ENCODE measurements at places on chromosomes 13 and 19. TPM values are rescaled to one million over a fixed set of nuclear protein-coding genes. Genes with fewer than 3 reads are reported as not detected.

DNA sequence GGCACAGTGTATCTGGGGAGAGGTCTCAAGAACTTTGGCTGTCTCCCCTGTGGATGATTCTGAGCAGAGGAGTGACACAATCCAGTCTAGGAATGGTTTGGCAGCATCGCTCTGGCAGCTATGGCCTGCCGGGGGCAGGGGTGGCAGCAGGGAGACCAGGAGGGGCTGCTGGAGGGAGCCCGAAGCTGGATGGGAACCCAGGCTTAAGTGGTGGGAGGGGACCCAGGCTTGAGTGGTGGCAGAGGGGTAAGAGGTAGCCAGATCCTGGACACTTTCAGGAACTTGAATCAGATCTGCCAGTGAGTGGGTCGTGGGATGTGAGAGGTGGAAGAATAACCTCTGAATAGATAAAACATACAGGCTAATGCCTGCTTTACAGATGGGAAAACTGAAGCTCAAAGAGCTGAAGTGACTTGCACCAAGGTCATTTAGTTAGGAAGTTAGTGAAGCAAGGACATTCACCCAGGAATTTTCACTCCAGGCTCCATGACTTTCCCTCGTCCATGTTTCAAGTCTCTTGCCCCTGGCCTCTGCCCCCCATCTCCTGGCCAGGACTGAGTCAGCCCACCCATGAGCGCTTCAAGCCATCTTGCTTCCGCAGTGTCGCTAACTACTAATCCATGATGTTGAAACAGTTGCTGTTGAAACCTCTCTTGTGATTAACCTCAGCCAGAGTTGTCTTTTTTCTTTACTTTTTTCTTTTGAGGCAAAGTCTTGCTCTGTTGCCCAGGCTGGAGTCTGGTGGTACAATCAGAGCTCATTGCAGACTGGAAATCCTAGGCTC, 29.9 kb upstream of the C1QTNF9 start:
- no peak for DNase-seq

DNA sequence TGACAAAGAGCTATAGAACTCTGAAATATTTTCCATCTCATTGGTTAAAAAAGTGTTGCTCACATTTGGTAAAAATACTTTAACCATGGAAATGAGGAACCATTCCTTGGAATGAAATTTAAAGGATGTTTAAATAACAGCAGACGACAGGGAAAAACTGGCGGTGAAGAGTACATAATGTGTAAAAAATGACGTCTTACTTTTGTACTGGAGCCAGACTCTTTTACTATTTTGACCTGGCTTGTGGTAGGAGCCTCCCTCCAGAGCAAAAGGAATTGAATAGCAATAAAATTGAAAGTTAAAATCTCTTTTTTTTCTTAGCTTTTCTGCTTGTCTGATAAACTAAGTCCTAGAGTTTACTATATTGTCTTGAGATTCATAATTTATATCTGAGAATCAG, 426.2 kb upstream of the KLHL1 start:
- no peak for DNase-seq

- DNase-seq: peak; percentile 18
Measured at GRCh38 chr13:109500146-109500773, 286.1 kb downstream of the IRS2 start.

DNA sequence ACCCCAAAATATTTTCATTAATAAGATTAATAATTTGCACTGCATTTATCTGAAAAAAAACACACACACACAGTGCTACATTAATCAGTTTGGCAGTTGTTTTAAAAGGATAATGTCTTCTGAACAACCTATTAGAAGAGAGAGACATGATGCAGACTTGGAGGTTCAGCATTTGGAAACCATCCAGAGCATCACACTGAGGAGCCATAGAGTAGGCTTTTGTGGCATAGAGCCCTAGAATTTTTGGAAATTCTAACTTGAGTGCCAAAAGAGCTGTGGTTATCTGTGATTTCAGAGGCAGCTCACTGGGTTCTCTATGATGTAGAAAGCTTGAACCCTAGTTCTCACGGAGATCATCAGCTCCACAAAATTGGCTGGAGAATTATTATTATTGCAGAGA, 90.2 kb downstream of the RFC3 start:
- DNase-seq: no peak

GRCh38 chr19:18999016-18999758, 34.1 kb downstream of the SUGP2 start:
- no peak for DNase-seq

DNA sequence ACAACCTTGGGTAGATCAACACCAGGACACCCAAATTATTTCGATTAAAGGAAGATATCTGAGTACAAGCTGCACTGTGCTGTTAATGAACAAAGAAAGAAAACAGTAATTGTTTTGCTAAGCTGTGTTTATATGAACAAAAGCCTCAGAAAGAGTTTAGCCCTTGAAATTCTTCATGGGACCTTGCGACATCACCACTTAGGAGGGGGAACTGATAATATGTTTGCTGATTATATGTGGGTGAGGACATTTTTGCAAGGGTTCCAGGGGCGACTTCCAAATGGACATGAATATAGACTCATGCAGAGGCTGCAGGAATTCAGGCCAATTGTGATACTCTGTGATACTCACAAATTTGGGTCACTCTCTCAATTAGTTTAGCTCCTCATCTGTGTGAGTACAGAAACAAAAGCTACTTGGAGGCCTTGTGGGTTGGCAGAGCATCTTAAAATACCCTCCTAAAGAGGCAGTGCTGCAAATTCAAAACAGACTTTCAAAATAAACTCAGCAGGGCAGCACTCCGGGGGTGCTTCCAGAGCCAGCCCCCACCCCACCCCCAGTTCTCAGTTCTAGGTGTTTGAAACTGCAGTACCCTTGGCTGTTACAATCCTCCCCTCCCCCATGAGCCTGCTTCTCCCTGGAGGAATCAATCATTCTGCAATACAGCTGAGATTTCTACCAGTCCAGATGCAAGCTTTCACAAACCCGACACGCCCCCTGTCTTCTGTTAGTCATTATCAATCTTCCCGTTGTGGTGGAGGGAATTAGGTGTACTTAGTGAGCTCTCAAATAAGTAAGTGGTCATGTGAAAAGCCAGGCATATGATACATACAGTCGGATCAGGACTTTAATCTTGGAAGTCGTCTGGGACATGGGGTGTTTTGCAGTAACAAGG, 97.0 kb upstream of the MBNL2 start:
- DNase-seq: no peak

- DNase-seq: no peak
Measured at GRCh38 chr13:32165796-32166195, 134.2 kb downstream of the FRY start.

DNA sequence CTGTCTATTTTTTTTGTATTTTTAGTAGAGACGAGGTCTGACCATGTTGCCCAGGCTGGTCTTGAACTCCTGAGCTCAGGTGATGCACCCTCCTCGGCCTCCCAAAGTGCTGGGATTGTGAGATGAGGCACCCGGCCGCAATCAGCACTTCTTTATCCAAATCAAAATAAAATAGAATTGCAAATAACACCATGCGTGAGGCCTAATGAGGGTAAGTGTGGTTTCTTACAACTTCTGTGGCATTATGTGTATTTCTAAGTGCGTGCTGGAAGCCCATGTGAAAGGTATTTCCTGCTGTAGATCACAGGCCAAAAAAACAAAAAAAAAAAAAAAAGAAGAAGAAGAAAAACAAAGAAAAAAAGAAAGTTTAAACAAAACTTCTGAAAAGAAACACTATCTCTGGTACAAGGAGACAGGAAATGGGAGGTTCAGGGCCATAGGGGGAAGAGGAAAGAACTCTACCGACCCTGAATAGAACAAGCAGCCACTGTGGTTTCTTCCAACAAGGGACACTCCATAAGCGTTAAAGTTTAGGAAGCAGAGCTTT, 3.0 kb upstream of the GRAMD1A start:
- DNase-seq: peak; percentile 10

DNA sequence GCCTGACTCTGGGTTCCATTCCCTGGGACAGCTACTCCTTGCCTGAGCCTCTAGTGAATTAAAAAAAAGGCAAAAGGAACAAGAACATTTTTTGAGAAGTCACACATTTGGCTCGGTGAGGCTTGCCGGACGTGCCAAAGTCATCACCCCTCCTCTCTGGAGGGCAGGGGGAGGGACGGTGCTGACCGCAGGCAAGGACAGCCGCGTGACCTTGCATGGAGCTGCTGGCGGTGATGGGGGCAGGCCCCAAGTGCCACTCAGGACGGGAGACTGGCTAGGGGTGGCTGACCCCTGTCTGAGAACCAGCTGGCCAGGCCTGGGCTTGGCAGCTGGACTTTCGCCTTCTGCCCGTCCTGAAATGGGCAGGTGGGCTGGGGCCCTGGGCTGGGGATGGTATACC, 26.4 kb downstream of the MAP2K2 start:
- DNase-seq: no peak

GRCh38 chr13:108508263-108508662, 121.1 kb upstream of the MYO16 start:
- no peak for DNase-seq

DNA sequence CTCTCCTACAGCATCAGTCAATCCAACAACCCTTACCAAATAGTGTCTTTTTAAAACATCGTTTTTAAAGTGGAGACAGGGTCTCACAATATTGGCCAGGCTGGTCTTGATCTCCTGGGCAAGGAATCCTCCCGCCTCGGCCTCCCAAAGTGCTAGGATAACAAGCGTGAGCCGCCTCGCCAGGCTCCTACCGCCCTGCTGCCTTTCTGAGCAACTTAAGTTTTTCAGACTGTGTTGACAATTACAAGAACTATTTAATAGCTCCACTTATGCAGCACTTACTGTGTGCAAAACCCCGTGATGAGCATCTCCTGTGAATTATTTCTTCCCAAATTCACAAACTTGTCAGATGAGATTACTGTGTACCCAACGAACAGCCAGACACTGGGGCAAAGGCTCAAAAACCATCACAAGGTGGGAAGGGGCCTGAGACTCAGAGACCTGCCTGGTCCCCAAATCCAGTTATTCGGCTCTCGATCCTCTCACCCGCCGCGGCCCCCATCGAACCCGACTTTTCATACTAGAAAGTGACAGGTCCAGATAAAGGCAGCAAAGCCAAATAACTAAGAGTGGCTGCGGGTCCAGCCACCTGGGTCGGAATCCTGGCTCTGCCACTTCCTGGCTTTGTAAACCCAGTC, 581 bp downstream of the RPL18 start:
- no peak for DNase-seq

- no peak for DNase-seq
Measured at GRCh38 chr13:97300871-97301270, 78.7 kb downstream of the MBNL2 start.

DNA sequence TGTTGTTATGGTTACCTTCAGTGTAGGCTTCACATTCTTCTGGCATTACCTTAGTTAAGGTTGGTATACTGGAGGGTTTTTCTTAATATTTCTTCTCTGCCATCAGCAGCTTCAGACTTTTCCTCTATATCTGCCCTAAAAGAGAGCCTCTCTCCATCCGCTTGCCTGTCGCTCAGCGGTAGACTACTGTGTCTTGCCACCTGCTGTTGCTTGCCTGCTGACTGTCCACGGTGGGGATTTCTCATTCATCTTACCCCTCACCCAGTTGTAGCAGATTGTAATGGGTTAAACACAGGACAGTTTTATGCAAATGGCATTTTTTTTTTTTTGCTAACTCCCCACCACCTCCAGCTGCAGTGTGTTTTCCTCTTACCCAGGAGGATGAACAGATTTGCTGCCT, 577.2 kb downstream of the SLITRK5 start:
- DNase-seq: no peak

GRCh38 chr13:99065235-99066015, 87.6 kb upstream of the DOCK9 start:
- no peak for DNase-seq

- DNase-seq: no peak
Measured at GRCh38 chr13:113874177-113874576, 10.3 kb upstream of the GAS6 start.

DNA sequence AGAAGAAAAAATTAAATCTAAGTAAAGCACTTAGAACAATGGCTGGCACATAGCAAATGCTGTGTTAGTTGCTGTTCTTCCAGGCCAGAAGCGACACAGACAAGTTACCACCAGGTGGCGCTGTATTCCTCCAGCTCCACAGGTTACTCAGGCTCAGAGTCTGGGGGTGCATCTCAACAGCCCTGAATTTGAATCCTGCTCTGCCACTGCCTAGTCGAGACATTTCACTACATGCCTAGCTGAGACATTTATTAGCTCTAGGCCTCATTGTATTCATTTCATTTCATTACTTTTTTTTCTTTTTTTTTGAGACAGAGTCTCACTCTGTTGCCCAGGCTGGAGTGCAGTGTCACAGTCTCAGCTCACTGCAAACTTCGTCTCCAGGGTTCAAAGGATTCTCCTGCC, 16.4 kb upstream of the CYP2B6 start:
- DNase-seq: peak; percentile 33

- no peak for DNase-seq
Measured at GRCh38 chr13:97259798-97260714, 37.9 kb downstream of the MBNL2 start.

DNA sequence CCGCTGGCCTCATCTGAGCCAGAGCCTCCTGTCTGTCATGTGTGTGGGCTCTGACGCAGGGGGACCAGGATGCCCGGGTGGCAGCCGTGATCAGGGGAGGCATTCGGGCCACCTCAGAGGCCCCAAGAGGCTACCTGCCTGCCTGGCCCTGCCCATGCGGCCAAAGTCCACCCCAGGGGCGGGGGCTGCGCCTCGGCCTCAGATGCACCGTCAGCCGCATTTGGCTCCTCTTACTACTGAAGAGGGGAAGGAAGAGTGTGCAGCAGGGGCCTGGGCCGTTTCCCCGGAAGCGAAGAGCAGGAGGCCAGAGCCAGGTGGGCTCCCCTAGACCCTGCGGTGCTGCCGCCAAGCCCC, 34.0 kb downstream of the C13orf46 start:
- no peak for DNase-seq

- DNase-seq: no peak
Measured at GRCh38 chr19:56995303-56995702, 124.5 kb upstream of the USP29 start.

GRCh38 chr19:50178320-50178719, 15.2 kb upstream of the IZUMO2 start:
- DNase-seq: no peak

CNMD gene
- 2.4 TPM for total RNA-seq

RXFP2 gene
- 0.82 TPM for total RNA-seq

CBARP gene
- 5.3 TPM for total RNA-seq

CCDC169 gene
- total RNA-seq: 6.9 TPM

DNAJC15 gene
- 26.1 TPM for total RNA-seq

SELENOV gene
- 0.41 TPM for total RNA-seq

DHDH gene
- total RNA-seq: not detected

All from frontal cortex (tissue), 4 donors.